Head of caudate nucleus (tissue), 42 donors: ENCODE measurements at places on chromosomes 12 and 14.

DNA sequence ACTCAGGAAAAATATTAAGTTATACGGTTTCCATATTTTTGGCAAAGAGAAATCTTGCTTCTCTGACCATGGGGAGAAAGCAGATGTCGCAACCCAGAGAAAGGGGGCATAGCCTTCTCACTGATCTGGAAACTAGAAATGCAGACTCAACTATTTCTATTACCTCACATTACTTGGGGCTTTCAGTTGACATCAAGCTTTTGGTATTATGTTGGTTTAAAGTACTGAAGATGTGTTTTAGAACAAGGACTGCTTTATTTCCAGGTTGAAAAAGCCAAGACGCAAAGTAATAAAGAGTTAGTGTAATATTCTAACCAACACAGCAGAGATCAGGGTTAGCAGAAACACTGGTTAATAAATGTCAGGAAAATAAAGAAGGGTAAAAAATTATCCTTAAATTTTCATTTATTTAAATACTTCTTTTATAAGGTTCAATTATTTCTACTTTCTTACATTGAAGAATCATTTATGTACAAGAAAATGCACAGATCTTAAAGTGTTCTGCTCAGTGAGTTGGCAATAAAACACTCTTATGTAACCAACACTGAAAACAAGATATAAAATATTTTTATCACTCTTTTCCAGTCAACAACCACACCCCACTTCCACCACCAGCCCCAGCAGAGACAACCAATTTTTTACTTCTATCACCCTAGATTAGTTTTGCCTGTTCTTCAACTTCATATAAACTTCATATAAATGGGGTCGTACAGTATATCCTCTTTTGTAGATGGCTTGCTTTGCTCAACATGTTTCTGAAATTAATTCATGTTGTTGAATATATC is 26.0 kb downstream of the DCP1B start:
- no peak for DNase-seq

DNA sequence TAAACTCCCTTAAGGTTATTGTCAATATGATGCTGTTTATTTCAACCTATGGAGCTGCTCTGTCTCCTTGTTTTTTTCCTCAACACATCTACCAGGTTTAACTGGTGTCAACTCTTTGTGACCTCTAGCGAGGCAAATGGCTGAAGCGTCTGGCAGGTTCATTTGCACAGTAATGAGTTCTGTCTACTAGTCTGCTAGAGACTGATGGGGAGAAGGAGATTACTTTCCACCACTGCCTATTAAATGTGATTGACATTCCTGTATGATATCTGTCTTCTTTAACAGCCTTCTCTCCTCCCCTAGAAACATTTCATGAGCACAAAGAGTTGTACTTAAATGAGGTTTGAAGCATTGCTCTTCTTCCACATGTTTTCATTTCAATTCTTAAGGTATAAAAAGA is 253.7 kb downstream of the SLC6A15 start:
- no peak for DNase-seq

DNA sequence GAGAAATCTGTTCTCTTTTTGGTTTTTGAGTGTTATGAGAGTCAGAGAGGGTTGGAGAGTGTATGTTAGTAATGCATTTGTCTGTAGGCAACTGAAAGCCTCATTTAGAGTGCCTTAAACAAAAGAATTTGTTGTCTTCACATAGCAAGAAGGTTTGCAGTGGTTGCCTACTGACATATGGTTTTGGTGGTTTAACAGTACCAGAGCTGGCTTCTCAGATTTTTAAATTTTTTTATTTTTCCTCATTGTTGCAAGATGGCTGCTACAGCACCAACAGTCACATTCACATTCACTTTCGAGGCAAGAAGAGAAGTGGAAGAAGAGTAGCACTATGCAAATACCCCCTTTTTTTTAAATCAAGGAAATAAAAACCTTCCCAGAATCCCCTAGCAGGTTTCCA is 106.5 kb downstream of the ADCK1 start:
- no peak for DNase-seq

DNA sequence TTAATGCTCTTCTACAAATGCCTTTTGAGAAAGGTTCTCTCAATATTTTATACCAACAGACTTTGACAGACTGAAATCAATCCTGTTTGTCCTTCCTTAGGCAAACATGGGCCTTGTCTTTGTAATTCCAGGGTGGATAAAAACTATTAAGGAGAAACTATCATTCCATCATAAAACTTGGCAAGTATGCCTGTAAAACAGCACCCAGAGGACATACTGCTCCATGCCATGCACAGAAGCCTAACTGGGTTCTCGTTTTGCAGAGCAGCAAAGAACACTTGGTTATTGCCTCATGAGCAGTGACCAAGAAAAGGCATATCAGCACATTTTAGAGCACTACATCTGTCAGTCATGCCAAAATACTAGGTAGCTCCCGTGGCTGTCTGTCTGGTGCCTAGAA is 33.8 kb upstream of the PTGDR start:
- DNase-seq = no peak

GRCh38 chr12:5807514-5808219 is 137.4 kb downstream of the ANO2 start:
- no peak for DNase-seq

DNA sequence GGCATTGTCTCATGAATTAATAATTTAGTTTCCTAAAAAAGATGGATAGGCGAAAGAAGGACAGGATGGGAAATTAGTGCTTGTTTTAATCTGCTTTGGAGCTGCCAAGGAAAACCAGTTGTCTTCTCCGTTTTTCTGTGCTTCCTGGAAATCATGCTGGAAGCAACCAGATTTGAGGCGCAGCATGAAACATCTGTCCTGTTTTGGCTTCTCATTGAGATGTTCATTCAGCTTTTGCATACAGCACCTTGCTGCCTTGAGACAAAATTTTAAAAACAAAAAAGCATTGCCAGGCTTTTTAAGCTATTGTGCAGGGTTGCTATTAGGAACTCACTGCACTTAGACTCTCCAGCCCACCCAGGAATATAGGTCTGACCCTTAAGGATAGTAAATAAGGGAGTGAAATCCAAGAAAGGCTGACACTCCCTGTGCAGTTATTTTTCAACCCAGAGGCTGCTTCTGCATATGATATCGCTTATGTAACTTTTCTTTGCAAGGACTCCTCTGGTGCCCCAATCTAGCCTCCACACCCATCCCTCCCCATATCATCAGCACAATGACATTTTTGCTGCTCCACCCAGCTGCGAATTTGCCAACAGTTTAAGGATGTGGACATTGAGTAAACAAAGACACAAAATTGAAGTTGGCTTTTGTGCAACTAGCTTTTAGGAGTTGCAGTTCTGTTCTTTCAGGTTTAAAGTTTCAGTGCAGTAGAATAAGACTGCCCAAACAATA is 46.9 kb upstream of the MDM1 start:
- DNase-seq = no peak

GRCh38 chr12:38528527-38528926 is 212.0 kb downstream of the ALG10B start:
- no peak for DNase-seq

DNA sequence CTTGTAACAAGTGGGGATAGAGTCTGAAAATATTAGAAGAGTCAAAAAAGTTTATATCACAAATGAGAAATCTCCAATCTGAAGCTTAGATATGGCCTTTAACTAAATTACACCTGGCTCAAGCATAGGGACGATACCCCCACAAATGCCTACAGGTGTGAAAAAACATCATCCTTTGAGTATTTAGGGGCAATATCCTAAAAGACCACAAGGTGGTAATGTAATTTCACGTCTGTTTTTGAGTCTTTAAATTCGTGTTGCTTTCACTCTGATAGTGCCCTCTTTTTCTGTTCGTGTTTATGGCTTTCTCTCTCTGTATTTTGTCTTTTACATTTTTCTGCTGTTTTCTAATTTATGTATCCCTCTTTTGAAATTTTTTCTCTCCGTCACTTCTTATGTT is 84.3 kb downstream of the ETNK1 start:
- DNase-seq = no peak

- DNase-seq = no peak
Measured at GRCh38 chr12:124964251-124964650, 24.7 kb downstream of the DHX37 start.

DNA sequence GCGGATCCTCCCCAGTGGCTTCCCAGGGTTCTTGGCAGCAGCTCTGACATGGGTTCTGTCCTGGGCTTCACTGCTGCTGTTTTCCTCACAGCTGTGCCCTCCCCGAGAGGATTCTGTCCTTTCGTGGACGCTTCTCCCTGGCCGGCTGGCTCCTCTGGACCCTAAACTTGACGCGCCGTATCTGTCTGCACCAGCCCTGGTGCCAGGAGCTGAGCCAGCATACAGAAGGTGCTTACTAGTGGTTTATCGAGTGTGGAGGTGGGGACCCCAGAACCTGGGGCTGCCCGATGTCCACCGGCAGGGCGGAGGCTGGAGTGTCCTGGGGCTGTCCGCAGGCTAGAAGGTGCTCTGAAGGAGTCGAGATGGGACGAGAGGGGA is 17.2 kb downstream of the FBRSL1 start:
- no peak for DNase-seq

GRCh38 chr14:67911562-67911961 is 92.0 kb downstream of the RAD51B start:
- DNase-seq = no peak

DNA sequence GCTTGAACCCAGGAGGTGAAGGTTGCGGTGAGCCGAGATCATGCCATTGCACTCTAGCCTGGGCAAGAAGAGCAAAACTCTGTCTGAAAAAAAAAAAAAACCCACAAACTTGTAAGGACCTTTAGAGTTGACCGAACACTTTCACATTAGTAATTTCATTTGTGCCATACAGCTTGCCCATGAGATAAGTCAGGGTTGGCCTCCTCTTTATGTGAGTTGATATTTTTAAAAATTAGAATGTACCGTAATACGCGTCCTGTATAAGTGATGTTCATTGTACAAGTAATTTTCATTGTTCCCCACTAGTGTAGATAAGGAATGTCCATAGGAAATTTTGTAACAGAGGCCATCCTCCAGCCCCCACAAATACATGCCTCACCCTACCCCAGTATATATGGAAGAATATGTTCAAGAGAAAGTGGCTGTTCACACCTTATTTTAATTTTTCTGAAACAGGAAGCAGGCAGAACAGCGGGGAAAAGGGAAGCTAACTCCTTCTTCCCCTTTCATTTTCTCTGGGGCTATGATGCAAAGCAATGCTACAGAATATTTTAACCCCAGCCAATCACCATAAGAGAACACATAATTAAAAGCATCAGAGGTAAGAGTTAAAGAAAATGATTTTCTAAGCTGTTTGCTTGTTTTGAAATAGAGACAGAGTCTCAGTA is 31.9 kb upstream of the HIF1A start:
- DNase-seq = no peak

DNA sequence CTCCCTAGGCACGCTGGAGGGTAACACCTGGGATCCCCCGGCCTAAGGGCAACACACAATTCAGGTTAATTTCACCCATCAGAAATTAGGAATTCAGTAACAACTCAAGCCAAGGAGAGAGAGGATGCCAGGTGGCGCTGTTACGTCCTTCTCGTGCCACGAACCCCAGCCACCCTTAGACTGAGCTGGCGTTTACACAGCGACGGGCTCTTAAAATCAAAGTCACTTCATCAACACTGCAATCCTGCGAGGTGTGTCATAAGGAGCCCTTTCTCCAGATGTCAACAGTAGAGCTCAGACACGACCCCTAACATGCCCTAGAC is 110.6 kb upstream of the TMEM132D start:
- DNase-seq = peak; percentile 74

DNA sequence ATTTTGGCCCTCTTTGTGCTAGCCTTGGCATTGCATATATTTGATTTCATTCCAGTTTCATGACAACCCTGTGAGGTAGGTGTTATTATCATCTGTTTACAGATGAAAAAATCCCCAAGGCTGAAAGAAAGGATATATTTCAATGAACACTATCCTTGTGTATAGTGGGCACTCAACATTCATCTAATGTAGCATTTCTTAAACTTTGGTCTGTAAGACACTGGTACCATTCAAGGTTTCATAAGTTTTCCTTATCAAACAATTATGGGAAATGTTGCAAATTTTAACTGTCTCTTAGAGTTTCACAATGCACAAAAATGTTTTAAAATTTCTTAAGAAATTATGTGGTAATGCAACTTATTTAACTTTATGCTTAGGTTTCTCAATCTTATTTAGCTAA is 44.3 kb downstream of the ATP23 start:
- DNase-seq = no peak

DNA sequence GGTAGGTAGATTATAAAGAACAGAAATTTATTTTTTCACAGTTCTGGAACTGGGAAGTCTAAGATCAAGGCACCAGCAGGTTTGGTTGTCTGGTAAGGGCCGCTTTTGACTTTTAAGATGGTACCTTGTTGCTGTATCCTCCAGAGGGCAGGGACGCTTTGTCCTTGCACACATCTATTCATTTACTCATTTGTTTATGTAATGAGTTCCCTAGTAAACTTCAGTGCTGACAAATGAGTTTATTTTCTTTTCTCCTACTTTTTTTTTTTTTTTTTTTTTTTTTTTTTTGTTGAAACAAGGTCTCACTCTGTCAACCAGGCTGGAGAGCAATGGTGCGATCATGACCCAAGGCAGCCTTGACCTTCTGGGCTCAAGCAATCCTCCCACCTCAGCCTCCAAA is 195.7 kb downstream of the FBXL14 start:
- DNase-seq = no peak

DNA sequence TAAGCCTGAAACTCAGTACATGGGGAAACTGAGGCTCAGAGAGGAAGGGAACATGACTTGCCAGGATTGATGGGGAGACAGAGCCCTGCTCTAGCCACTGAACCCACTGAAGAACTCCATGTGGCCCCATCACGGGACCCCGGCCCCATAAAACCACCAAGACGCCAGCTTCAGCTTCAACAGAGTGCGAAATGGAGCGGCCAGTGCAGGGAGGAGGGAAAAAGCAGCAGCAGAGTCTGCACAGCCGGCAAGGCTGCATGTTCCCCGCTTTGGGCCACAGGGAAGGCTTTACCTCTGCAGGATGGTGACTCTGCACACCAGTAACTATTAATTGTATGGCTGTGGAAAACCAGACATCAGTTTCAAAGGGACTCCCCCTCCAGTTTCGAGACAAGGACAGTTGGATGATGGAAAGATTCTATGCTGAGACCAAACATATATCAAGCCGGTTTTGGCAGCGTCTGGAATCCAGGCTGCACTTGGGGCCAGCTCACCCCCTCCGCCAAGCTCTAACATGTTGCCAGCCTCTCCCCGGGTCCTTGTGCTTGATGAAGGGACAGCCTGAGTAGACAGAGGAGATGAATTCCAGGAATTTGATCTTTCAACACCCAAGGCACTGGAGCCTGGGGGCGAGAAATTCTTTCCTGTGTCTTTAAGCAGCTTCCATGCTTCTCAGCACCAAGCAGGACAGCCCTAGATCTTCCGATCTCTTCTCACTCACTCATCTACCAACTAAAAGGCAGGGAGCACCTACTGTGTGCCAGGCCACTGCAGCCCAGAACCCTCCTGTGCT is 55.7 kb upstream of the BCL11B start:
- no peak for DNase-seq

DNA sequence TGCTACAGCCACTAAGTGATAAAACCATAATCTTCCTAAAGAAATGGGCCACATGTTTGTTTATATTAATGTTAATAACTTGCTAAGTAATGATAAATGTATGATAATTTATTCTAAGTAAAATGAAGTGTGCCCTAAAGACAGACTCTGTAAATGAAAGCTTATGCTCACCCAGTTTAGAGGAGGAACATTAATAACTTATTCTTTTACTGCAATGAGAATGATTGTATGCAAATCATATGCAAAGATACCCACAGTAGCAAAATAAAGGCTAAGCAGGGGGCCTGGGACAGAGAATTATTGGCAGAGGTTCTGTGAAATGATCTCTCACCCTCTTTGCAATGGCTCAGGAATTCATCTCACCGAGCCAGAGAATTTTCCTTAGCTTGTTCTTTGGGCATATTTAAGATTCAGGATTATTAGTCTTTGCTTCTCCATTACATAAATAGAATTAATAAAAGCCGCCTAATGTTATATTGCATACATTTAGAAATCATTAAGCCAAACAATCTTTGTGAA is 75.9 kb downstream of the TMEM132D start:
- no peak for DNase-seq
